NCI-H2081 treated with DMSO at 0.1 percent for 48 hours (cell line): ENCODE measurements at places on chromosomes 11 and 22.
A peak's percentile ranks its signal among the peaks of the same experiment; 100 is the strongest.

- DNase-seq: no peak
These were observed 827 bp downstream of the GSC2 start for GRCh38 chr22:19149047-19149883.

DNA sequence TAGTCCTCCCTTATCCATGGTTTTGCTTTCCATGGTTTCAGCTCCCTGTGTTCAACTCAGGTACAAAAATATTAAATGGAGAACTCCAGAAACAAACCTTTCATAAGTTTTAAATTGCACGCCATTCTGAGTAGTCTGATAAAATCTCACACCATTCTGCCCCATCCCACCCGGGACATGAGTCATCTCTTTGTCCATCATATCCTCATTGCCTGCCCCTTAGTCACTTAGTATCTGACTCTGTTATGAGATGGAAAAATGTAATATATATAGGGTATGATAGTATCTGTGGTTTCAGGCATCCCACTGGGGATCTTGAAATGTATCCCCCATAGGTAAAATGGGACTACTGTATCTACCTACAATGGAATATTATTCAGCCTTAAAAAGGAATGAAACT lies 35.5 kb upstream of the FGF3 start:
- DNase-seq: no peak

DNA sequence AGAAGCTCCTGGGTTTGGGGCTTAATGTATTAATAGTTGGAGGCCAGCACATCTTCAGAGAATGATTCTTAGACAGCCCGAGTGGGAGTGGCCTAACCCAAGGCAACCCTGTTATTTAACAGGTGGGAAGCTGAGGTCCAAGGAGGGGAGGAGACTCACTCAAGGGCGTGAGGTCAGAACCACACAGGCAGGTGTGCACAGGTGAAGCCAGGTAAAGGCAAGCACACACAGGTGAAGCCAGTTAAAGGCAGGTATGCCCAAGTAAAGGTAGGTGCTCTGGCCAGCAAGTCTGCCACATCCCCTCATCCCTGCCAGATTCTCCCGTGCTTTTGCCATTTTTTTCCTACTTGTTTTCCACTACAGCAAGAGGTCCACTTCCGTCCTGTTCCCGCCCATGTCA lies 2.9 kb upstream of the SHANK2 start:
- DNase-seq: no peak

DNA sequence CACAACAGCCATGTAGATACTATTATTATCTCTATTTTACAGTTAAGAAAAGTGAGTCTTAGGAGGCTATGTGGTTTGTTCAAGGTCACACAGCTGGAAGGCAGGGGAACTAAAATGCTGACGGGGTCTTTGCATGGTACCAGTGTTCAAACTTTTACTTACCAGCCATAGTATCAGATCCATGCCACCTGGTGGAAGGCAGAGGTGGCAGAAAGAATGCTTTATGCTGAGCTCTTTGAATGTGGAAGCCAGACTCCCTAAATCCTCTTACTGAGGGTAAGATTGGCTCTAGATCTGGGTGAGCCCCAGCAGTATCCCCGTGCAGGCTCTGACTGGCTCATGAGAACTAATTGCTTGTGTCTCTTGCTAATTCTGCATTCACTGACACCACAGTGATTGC lies 54.3 kb upstream of the NAV2 start:
- DNase-seq: no peak

GRCh38 chr11:85896876-85897275 lies 41.7 kb downstream of the CCDC83 start:
- no peak for DNase-seq

GRCh38 chr11:14029971-14030920 lies 67.7 kb downstream of the SPON1 start:
- DNase-seq: peak; percentile 71
